CD4-positive, alpha-beta T cell treated with Interleukin-10 for 1 hour (primary cell): ENCODE measurements at places on chromosomes 7 and 10.

DNA sequence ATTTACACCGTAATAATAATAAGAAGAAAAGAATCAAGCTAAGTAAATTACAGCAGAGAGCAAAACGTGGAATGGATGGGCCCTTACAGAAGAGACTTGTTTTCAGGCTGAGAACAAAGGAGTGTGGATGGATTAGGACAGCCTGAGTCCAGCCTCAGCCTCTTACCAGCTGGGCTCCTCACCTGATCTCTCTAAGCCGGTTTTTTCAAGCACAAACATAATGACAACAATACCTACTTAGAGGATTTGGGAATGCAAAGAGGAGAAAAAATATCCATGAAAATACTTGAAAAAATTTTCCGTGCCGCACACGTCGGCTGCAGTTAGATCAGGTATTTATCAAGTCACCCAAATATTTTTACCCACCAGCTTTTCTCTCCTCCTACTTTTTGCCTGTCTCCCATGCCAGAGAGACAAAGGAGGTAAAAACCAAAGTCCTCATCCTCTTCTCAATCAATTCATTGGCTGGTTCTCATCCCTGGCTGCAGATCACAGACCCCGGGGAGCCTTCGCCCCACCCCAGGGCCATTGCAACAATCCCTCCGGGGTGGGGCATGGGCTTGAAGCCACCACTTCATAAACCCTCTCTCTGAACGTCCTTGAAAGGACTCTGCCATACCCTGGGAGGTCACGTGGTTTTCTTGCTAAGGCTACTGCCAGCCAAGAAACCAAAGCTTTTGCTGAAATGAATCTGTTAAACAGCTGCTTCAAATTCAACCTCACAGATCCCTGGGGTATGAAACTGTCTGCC lies 29.7 kb upstream of the GTF2I start:
- no peak for DNase-seq

- DNase-seq: no peak
These were observed 38.1 kb upstream of the ANTXRL start for GRCh38 chr10:46248651-46249146.

DNA sequence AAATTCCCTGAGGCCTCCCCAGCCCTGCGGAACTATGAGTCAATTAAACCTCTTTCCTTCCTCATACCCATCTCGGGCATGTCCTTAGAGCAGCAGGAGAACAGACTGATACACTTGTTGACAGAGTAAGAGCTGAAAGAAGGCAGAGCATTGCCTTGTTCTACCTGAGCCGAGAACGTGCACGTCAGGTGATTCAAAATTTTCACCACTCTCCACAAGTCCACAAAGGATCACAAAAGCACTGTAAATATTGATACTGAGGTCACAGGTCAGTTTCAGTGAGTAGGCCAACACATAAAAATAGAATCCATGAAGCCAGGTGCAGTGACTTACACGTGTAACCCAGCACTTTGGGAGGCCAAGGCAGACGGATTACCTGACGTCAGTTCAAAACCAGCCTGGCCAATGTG lies 27.8 kb downstream of the DCLRE1C start:
- DNase-seq: no peak

DNA sequence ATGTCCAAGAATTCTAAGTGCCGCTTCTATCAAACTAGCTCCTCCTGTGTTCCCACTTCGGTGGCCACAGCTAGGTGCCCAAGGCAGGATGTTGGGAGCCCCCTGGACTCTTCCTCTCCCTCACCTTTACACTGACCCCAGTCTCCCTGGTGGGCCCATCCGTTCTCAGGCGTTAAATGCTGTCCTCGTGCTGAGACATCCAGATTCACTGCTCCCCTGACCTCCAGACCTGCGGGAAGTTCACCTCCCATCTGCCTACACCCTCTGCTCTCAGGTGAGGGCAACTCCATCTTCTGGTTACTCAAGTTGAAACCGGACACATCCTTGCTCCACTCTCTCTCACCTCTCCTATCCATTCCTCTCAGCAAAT lies 114.3 kb downstream of the ARHGAP22 start:
- no peak for DNase-seq

- DNase-seq: no peak
These were observed 201.6 kb upstream of the FZD8 start for GRCh38 chr10:35843524-35844181.

DNA sequence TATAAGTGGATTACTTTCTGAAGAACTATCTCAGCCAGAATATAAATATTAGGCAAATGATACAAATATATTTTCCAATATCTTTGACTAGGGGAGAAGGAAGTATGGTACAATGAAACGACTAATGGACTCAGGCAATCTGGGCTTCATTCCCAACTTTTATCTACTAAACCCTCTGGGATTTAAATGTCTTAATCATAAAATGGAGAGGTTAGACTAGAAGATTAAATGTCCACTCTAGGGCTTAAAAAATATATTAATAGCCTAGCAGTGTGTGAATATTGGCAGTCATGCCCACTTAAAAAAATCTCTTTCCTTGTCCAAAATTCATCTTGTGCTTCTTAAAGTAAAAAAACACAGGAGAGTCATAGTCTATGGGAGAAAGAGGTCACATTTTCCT lies 98.3 kb downstream of the CTTNBP2 start:
- no peak for DNase-seq

- DNase-seq: no peak
These were observed 78.5 kb upstream of the FZD1 start for GRCh38 chr7:91185771-91186170.

GRCh38 chr10:124414076-124414475 lies 4.6 kb downstream of the OAT start:
- no peak for DNase-seq

DNA sequence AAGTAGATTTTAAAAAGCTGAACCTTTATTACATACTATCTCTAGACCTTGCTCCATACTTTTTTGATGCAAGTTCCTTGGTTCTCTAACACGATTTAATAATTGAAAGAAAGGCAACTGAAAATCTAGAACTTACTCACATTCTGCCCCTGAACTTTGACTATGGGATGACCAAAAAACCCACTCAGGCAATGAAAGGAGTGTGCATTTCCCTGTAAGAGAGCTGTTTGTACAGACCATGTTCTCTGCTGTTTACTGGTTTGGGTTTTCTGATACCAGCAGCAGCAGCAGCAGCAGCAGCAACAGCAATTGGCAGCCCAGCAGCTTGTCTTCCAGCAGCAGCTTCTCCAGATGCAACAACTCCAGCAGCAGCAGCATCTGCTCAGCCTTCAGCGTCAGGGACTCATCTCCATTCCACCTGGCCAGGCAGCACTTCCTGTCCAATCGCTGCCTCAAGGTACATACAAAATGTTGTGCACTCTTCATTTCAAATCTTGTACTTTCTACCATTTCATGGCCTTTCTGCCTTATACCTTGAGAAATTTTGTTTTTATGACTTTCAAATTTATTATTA lies 216.7 kb downstream of the FOXP2 start:
- DNase-seq: no peak
